NCI-H187 (cell line): ENCODE measurements at places on chromosomes 2 and 18.
A peak's percentile ranks its signal among the peaks of the same experiment; 100 is the strongest.

- DNase-seq, result no peak
Measured at GRCh38 chr2:158038901-158039300, 62.8 kb upstream of the UPP2 start.

DNA sequence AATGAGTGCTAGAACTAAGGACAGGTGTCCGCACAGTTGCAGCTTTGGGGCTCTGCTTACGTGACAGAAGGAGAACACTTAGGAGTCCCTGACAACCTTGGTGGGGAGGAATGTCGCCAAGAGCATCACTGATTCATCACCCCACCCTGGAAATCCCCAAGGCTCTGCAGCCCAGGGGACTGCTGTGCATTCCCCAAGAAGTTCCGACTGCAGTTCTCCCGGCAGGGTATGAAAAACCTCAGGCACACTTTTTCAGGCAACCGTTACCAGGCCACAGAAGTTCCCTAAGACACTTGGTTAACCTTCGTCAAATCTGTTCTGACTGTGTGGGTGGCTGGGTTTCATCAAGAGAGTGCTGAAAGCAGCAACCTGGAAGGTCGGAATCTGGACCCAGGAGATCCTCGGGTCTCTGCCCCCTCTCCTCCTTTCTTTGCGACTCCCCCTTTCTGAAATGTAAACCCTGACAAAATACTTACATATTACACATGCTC lies 192.1 kb upstream of the CXCR4 start:
- DNase-seq, result no peak

GRCh38 chr18:31246460-31246859 lies 71.5 kb upstream of the DSG1 start:
- no peak for DNase-seq

GRCh38 chr2:233492078-233492477 lies 74.5 kb downstream of the USP40 start:
- DNase-seq, result no peak

DNA sequence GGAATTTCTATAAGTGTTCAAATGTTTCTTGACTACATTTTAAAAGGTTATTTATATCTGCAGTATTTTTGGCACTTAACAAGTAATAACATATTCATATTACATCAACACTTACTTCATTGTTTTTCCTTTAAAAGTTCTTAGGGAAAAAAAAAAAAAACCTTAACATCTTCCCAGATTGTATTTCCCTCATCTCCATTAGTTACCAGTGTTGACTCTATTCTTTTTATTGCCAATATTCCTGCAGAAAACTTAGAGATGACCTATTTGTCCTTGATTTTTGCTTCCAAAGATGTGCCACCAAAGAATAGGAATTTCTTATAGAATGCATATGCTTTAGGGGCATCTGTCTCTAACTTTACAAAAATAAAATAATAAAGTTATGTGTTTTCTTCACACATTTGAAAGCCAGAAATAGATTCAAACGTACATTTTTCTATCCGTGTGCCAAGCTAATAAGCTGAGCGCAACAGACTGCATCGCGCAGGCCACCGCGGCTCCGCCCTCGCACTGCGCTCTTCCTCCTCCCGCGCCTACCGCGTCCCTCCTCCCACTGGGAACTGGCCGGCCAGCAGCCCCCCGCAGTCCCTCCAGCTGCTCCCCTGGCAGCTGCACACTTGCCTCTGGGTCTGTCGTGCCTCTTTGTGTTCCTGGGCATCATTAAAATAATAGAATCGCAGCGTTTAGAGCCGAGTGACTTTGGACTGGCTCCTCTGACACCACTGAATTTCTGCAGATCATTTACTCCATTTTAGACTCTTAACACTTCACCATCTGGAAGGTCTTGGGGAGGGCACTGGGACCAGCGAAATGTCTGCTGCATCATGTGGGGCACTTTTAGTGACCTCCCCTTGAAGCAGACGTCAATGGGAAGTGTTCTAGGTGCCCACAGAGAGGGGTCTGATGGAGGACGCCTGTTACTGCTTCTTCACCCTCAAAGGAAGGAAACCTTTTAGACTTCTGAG lies 21.2 kb upstream of the NAB1 start:
- no peak for DNase-seq

DNA sequence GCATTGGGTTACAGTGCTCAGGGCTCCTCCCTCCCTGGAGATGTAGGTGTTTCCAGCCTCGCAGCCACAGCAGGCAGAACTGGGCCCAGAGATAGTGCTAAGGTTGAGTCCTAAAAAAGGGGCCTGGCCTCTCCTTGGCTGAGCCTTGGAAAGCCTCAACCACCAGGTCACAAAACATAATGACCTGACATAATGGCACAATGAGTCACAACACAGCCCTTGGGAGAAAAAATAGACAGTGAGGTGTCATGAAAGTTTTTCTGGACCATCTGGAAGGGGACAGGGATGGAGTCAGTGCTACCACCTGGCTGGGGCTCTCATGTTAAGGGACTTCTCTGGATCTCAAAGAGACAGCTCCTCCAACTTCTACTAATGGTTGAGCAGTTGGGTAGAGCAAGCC lies 92.4 kb upstream of the LCLAT1 start:
- no peak for DNase-seq

DNA sequence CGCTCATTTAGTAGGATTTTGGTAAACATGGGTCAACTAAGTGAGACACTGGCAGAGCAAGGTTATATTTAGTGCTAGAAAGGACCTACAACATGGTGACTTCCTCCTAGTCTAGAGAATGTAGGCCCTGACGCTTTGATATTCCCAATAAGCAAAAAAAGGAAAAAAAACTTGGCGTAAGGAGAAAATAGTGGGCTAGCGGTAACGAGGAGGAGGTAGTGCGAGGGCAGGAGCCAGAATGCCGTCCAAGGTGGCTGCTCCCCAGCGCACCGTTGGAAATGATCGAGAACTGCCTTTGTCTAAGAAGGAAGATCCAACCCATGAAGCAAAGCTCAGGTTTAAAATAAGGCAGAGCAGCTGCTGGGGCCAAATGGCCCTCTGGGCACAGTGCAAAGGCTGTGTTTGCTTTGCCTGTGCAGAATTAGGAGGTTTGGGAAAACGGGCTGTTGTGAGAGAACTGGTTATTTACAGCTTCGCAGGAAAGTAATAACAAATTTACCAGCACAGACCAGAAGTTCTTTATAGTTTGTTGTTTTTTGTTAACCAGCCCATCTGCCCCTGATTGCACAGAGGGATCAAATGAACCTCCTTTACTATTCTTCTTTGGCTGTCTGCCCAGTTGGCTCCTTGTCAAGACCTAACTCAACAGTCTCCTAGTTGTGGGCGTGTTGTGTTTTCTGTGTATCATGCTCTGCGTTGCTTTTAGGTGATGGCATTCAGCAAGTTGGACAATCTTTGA lies 86.6 kb downstream of the ITGB1BP1 start:
- peak; percentile 93 for DNase-seq

- DNase-seq, result no peak
Measured at GRCh38 chr2:180978903-180979748, 1.3 kb upstream of the UBE2E3 start.

DNA sequence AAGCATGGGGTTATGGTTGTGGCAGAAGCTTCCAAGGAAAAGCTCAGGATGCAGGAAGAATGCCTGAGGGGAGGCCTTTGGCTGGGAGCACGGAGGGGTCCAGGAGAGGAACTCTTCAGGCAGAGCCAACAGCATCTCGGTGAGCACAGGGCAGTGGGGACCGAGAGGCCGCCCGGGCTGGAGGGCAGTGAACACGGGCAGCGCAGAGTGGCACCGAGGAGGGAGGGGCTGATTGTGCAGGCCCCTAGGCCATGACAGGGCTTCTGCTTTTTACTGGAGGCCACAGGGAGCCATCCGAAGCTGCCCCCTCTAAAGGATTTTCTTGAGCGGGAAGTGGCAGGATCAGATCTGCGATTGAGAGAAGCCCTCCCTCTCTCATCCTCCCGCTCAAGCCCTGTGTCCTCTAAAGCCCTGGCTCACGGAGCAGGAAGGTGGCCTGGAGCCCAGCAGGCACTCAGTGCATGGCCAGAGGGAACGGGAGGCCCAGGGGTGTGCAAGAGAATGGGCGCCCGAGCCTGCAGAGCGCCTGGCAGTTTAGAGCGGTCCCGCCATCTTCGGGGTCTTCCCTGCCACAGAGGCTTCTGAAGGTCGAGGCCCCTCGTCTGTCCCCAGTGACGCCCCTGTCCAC lies 110.0 kb upstream of the STON1 start:
- DNase-seq, result no peak

GRCh38 chr2:44897406-44897805 lies 44.1 kb upstream of the SIX3 start:
- no peak for DNase-seq

DNA sequence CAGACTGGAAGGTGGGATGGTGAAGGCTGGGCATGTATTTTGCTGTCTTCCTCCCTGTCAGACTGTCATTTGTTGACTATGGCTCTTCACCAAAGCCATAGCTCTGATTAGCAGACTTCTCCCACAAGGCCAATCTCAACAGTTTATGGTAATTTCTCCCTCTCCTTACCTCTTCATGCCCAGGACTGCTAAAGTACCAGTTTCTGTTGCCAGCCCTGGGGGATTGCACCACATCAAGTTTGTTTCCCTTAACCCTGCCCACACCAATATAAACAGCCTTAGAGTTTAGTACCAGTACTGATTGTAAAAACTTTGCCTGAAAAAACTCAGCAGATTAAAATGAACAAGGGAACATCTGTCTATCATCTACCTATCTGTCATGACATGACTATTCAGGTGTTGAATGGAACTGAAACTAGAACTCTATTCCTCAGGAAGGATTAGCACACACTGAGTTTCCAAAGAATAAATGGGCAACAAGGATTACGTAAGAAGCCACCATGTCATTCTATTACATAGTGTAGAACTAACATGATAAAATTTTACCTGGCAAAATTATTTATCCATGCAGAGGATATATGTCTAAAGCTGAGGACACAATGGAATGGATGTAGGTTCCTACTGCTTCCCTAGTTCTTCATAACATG lies 13.7 kb downstream of the FEZ2 start:
- DNase-seq, result no peak

- DNase-seq, result no peak
Measured at GRCh38 chr2:44087714-44088092, 81.0 kb upstream of the PPM1B start.

DNA sequence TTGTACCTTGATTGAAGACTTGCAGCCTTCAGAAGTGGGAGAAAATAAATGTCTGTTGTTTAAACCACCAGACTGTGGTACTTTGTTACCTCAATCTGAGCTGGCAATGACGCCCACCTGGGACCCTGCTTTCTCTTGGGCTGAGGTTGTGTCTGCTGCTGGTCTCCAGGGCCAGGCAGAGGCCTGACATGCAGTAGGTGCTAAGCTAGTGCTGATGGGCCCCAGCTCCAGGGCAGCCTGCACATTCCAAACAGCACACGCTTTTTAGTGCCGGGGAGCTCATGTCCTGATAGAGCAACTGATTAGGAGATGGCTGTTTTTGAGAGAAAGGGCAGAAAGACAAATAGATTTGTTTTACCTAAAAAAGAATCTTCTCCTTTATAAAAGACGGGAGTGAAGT lies 664.0 kb upstream of the HS6ST1 start:
- DNase-seq, result no peak

DNA sequence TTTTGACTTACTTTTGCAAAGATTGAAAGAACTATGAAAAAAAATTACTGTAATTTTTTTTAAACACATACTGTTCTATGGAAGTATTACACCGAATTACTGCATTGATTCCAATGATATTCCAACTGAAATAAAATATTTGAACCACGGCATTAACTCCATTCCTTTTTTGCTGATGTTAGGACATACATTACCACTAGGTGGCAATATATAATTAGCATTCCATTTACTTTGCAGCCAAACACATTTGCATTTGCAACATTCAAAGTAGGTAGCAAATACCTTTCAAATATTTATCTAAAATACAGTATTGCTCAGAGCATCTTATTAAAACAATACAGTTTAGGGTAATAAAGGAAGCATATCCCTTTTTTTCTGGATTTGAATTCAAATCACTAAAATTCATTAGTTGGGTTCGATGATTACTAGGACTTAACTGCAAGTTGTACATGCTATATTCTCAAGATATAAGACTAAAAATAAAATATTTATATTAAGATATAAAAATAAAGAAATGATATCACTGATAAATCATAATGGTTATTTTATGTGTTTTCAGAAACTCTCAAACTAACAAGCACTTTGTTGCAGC lies 31.3 kb downstream of the LANCL1 start:
- DNase-seq, result no peak

DNA sequence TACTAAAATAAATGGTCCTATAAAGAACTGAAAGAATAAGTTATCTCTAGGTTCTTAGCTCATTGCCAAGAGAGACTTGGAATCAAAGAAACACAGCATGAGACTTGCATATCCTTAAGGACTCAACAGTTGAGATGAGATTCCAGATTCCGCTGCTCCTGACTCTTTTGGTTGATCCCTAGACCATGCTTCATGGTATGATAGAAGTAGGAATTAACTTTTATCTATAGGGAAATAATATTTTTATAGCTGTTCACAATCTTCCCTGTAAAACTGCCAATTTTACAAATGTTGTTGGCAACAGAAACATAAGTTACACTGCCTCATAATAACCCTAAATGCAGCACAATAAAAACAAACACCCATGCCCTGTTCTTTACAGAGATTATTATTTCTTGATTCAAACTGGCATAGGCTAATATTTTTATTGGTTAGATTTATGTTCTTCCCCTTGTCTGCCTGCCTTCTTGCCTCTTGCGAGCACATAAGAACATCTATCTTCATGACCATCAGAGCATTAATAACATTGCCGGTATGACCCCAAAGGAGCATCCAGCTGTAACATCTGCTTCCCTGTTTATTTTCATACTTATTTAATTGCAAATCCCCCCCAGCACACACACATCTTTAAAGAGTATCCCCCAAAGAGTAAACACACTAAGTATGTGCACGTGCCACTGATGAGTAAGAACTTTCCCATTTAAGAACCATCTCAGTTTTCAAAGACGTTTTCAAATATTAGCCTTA lies 735.7 kb upstream of the SLC8A1 start:
- no peak for DNase-seq

- DNase-seq, result no peak
Measured at GRCh38 chr2:235591921-235592320, 98.1 kb downstream of the AGAP1 start.

DNA sequence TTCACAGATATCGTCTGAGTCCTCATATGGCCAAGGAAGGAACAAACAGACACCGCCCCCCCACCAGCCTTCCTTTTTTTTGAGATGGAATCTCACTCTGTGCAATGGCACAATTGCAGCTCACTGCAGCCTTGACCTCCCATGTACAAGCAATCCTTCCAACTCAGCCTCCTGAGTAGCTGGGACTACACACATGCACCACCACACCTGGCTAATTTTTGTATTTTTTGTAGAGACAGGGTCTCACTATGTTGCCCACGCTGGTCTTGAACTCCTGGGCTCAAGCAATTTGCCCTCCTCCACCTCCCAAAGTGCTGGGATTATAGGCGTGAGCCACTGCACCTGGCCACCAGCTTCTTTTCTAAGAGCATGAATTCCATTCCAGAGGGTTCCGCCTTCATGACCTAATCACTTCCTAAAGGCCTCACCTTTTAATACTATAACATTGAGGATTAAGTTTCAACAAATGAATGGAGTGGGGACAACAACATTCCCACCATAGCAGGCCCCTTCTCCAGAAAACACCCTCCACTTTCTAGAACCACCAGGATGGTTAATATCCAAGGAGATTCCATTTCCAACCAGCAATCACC lies 2.2 kb upstream of the TMBIM1 start:
- DNase-seq, result no peak
